ENCODE measurements at places on chromosomes 5 and 9.

GRCh38 chr5:88729084-88729828 is 153.7 kb downstream of the MEF2C start:
- peak; percentile 86 for DNase-seq

- DNase-seq: no peak
These were observed 45.4 kb downstream of the NACC2 start for GRCh38 chr9:136049491-136050265.

- no peak for DNase-seq
These were observed 372.2 kb downstream of the NFIB start for GRCh38 chr9:13941714-13942113.

DNA sequence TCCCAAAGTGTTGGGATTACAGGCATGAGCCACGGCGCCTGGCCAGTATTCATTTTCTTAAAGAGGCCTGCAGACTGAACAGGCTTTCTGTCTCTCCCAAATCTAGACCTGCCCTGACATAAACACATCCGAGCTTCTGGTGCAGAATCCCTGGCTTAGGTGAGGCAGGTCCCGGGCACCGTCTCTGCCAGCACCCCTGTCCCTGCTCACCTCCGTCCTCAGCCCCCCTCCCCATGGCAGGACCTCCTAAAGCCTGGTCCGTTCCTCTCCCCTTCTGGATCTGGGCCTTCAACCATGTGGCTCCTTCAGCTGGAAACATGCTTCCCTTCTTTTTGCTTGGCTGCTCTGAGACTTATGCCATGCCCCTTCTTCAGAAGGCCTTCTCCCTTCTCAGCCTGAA is 22.7 kb upstream of the RXRA start:
- no peak for DNase-seq

GRCh38 chr5:68277431-68277830 is 61.9 kb downstream of the PIK3R1 start:
- DNase-seq: no peak

DNA sequence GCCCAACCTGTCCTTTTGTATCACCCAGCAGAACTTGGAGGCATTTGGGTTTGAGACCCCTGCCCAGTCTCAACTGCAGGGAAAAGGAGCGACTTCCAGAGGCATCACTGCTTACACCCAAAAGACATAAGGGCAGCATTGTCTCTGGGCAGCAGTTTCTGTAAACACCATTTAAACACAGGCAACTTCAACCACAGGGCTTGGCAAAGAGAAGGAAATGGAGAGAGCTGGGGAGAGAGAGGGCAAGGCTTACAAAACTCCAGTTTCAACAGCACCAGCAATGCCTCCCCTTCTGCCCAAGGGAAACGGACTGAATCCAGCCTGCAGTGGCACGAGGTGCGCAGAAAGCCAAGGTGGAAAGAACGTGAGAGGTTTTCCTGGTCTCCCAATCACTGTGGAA is 147.6 kb downstream of the ROR2 start:
- DNase-seq: peak; percentile 44

- no peak for DNase-seq
These were observed 108.7 kb downstream of the CFAP90 start for GRCh38 chr5:7742241-7742656.

DNA sequence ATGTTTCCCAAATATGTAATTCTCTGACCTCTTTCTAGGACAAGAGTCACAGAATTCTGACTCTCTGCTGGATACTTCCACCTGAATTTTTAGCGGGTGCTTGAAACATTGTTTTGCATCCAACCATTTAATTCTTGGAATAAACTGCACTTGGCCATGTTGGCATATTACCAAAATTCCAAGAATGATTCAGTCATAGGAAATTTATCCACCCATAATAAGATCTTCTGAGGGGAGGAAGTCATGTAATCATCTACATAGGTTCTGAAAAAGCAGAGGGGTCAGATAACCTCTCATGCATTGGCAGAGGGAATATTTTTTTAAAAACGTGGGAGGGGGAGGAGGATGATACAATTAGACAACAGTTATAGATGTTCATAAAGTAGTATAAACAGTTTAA is 156.9 kb downstream of the PAM start:
- DNase-seq: peak; percentile 66

GRCh38 chr5:138803285-138803684 is 50.1 kb downstream of the CTNNA1 start:
- no peak for DNase-seq

- peak; percentile 36 for DNase-seq
These were observed 114.0 kb downstream of the NSG2 start for GRCh38 chr5:174159327-174160114.

GRCh38 chr5:109704282-109704952 is 14.7 kb downstream of the MAN2A1 start:
- DNase-seq: no peak

DNA sequence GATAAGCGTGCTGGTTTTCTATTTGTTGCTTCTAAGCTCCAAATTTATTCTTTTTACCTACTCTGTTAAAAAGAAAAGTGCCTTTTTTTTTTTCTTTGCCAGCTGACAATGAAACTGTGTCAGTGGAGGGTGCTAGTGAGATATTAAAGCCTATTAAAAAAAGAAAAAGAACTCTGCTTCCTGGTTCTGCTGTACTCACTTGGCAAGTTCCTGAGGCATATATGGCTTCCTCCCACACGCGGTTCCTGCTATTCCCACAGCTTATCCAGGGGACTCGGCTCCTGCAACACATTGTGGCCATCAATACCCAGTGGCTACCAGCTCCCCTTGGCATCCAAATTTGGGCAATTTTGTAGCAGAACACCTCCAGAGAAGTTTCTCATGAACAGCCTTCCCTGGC is 1977.7 kb upstream of the CDH9 start:
- DNase-seq: no peak

DNA sequence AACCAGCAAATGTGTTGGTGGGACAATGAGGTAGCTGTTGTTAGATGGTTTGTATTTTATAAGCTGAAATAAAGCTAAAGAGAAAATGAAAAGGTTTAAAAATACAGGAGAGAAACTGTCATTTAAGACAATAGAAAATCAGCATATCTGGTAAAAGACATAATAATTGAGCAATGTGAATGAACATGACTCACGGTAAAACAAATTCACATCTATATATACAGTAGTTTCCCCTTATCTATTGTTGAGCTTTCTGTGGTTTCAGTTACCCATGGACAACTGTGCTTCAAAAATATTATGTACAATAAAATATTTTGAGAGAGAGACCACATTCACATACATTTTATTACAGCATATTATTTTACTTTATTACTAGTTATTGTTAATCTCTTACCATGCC is 1649.8 kb downstream of the EFNA5 start:
- DNase-seq: peak; percentile 25

DNA sequence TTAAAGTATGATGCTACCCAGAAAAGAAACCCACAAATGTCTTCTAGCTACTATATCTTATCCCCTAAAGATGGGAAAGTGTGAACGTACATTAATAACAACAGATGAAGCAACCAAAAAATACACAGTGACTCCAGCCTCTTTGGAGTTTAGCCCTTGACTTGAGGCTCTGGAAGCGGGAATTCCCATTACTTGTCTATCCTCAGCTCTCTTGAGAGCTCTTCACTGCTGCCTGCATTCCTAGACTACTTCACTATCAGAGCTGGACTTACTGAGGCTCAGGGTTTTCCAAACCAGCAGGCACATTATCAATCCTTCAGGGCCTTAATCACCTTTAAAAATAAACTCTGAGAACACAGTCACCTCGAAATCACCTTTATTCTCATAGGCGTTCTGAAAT is 1.0 kb upstream of the NME5 start:
- DNase-seq: no peak

All from cardiac fibroblast (primary cell).